Left cardiac atrium (tissue), 4 donors: ENCODE measurements at places on chromosomes 13 and 19. TPM values are rescaled to one million over a fixed set of nuclear protein-coding genes. Genes with fewer than 3 reads are reported as not detected.

TMEM150B gene
- 3.6 TPM for total RNA-seq

- DNase-seq: peak; percentile 31
Observed at GRCh38 chr19:16627193-16627927, 644 bp downstream of the MED26 start.

- no peak for DNase-seq
Observed at GRCh38 chr13:83975655-83976165, 93.4 kb upstream of the SLITRK1 start.

GRCh38 chr19:50649433-50650391 lies at the start of gene C19orf81:
Gene C19orf81, plus strand, starts transcription at chr19:50649445. Its CDS starts 0 bp downstream, at chr19:50649445.
- DNase-seq: no peak

DNA sequence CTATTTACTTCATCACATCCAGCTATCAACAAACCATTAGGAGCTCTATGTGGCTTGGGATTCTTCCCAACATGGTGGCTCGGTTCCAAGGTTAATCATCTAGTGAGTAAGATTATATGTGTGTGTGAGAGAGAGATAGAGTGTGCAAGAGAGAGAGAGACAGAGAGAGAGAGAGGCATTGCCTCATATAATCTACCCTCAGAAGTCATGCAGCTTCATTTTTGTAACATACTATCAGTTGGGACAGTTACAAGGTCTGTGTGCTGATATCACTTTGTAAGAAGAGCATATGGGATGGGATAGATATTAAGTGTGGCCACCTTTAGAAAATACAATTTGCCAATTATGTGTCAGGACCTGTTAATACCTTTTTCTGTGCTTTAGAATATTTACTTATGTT lies 104.1 kb downstream of the NDFIP2 start:
- DNase-seq: no peak
